Mesothelial cell of epicardium (in vitro differentiated cells): ENCODE measurements at places on chromosomes 4 and X.

DNA sequence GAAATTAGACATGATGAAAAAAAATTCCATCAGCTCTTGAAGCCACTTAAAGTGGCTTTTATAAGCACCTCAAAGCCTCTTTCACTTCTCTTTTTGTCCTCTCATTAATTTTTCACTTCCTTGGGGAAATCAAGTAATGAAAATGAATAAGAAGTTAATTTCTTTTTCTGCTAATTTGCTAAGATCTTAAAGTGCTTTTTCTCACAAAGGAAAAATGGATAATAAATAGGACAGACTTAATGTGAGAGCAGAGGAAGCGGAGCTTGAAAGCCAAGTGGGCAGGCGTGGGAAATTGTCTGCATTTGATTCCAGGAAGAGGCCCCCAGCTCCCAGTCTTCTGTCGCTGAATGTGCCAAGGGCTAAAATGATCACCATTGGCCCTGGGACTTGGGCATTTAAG lies 28.6 kb downstream of the CDS1 start:
- peaks cover 32% of the 10 kb centered on the region for H3K36me3 ChIP-seq
- no peak for DNase-seq
- no peak overlapping the region for H3K4me3 ChIP-seq

GRCh38 chrX:15903186-15903681 lies 48.6 kb upstream of the AP1S2 start:
- no peak overlapping the region for H3K4me3 ChIP-seq
- no peaks in the 10 kb centered on the region for H3K27me3 ChIP-seq
- H3K36me3 ChIP-seq: no peaks in the 10 kb centered on the region
- no peak for DNase-seq

DNA sequence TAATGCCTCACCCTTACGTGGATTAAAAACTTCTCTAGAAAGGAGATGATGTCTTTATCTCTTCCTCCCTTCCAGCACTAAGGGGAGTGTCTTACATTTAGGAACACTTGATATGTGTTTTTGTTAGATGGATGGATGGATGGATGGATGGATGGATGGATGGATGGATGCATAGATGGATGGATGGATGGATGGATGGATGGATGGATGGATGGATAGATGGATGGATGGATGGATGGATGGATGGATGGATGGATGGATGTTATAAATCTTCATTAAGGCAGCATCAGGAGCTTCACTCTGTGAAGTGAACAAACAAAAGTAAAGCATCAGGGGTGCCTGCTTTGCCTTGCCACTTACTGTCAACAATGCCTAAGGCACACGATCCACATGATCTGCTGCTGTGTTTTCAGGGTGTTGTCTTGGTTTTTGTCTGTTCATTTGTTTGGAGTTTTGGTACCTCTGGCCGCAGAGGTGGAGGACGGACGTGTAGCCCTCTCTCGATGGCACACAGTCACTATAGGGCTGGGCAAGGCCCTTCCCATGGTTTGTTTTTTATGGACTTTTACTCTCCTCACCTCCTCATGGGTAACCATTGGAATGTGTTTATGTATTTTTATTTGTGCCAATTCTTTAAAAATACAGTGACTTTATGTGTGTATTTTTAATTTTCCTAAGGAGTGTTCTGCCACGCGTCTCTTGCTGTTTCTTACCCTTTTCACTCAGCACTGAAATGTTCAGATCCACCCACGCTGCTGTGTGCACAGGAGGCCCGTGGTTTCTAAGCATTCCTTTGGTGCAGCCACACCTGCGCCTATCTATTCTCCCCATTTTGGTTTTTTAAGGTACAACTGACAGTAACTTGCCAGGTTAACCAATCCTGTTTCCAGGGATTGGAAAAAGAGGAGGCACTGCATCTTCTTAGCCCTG lies 91.8 kb upstream of the ENPP6 start:
- H3K27me3 ChIP-seq: no peaks in the 10 kb centered on the region
- DNase-seq: no peak
- no peaks in the 10 kb centered on the region for H3K36me3 ChIP-seq
- H3K4me3 ChIP-seq: no peak overlapping the region
- H3K27ac ChIP-seq: no peak overlapping the region

- H3K4me3 ChIP-seq: no peak overlapping the region
- H3K36me3 ChIP-seq: no peaks in the 10 kb centered on the region
- no peak for DNase-seq
- H3K4me1 ChIP-seq: peaks cover 3% of the 10 kb centered on the region
These were observed 5.2 kb upstream of the SORCS2 start for GRCh38 chr4:7187168-7187535.

DNA sequence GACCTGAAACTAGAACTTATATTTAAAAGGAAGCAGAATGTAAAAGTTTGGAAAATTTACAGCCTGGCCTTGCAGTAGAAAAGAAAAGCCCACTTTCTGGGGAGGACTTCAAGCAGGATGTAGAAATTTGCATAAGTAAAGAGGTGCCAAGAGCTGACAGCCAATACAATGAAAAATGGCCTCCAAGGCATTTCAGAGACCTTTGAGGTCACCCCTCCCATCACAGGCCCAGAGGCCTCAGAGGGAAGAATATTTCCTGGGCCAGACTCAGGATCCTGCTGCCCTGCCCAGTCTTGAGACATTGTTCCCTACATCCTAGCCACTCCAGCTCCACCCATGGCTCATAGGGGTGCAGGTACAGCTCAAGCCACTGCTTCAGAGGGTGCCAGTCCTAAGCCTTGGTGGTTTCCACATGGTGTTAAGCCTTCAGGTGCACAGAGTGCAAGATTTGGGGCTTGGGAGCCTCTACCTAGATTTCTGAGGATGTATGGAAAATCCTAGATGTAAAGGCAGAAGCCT lies 518.9 kb upstream of the INTU start:
- peaks cover 1% of the 10 kb centered on the region for H3K4me1 ChIP-seq
- no peaks in the 10 kb centered on the region for H3K27me3 ChIP-seq
- no peak overlapping the region for H3K27ac ChIP-seq
- DNase-seq: no peak

DNA sequence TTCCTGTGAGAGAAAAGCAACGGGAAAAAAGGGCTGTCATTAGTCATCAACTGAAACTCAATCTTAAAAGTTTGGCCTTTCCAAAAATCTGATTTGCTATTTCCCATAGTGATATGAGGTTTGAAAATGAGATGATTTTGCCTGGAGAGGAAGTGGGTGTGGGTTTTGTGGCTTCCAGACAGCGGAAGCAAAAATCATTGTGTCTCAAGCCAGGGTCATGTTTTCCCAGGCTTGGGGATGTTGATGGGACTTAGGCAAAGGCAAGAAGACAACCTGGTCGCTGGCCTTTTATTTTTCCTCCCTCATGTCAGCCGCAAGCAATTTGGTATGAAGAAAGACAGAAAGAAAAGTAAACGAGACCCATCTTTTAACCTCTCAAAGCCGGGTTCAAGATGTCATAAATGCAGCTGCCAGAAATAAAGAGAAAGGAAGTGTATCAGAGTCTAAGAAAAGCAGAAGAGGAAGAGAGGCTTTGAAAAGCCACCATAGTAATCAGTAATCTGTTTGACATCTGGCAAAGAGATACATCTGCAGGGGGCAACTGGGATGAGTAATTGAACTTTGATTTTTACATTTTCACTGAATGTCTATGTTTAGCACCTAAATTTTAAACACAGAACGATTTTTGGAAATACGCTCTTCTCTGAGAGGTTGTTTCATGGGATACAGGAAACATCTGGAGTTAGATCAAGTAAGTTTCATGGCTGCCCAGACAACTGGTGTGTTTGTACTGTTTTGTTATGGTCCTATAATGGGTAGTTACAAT lies 521.6 kb upstream of the SLIT2 start:
- H3K27ac ChIP-seq: peak overlapping the region; percentile 51
- peaks cover 6% of the 10 kb centered on the region for H3K36me3 ChIP-seq
- H3K4me1 ChIP-seq: peaks cover 18% of the 10 kb centered on the region
- no peak overlapping the region for H3K4me3 ChIP-seq

DNA sequence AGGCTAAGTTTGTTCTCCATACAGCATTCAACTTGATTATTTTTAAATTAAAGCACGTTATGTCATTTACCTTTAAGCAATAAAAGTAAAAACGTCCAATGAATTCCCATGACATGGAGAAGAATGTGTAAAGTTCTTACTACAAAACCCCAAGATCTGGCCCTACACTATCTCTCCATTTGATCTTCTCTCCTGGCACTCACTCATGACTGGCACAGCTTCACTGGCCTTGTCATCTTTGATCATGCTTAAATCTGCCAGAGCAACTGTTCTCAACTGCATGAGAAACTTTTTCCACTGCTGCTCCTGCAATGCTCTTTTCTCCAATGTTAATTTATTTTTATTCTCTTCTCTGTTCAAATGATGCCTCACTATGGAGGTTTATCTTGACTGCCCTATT lies 1109.0 kb upstream of the IGFBP7 start:
- H3K4me3 ChIP-seq: no peak overlapping the region
- no peaks in the 10 kb centered on the region for H3K27me3 ChIP-seq
- no peak overlapping the region for H3K27ac ChIP-seq
- DNase-seq: no peak
